ENCODE measurements at places on chromosomes 4 and X.

- DNase-seq = no peak
Measured at GRCh38 chr4:40283968-40284367, 51.2 kb upstream of the CHRNA9 start.

GRCh38 chrX:30153175-30153880, 62.0 kb upstream of the MAGEB2 start:
- no peak for DNase-seq

- no peak for DNase-seq
Measured at GRCh38 chrX:115949900-115950822, 220.4 kb upstream of the AGTR2 start.

DNA sequence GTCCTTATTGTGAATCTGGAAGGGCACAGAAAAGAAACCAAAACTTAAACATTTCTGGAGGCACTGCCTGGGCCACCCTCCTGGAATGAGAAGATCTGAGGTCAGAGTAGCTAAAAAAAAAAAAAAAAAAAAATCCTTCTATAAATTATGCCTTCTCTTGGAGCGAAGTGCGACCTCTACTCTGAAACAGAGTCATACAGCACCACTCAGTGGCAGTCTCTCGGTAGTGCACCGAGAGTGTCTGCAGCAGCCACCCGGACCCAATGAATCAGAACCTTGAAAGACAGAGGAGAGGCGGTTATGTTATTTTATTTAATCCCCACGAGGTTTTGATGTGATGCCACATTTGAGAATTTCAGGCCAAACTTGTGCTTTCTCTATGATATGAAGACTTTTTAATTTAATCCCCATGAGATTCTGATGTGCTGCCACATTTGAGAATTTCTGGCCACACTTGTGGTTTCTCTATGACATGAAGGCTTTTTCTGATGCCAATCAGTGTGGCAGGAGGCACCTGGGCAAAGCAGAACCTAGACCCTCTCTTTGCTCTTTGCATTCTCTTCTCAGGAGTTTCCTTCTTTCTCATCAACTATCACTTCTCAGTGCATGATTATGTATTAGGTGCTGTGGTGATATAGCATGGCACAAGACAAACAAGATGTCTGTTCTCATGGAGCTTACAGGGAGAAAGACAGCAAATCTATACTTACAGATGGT, 5.6 kb upstream of the CT47C1 start:
- peak; percentile 59 for DNase-seq

GRCh38 chr4:103753868-103754653, 34.3 kb upstream of the TACR3 start:
- no peak for DNase-seq

- DNase-seq = no peak
Measured at GRCh38 chrX:8194216-8194615, 23.1 kb upstream of the VCX2 start.

GRCh38 chr4:75325318-75325979, 188.8 kb downstream of the RCHY1 start:
- DNase-seq = no peak

DNA sequence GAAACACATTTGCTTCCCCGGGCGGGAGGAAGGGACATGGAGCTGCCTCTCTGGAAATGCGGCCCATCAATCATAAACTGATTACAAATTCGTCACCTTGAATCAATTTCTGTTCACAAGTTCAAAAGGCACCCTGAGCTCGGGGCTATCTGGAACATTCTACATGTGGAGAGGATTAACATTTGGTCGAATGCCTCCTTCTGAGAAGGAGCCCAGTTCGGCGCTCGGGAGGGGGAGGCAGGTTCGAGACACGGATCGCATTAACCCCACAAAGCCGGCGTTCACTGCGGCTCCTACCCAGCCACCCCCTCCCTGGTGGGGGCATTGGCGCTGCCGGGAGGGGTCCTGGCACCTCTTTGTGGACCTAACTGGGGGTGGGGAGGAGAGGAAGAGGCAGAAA, 108.0 kb downstream of the CPZ start:
- no peak for DNase-seq

DNA sequence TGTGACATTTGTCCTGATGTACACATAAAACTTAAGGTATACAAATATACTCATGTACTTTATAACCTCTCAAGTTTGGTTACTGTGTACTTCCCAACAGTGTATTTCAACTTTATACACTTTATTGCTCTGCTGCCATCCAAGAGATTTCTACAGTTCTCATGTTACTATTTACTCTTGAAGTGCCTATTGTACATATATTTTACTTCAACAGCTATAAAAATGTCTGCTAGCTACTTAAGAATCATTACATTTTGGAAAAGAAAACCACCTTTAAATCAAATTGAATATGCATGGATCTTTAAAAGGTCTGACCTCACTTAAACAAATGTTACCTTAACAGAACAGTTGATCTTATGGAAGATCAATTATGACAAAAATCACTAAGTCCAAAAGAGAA, 1056.4 kb downstream of the ADGRL3 start:
- DNase-seq = no peak

DNA sequence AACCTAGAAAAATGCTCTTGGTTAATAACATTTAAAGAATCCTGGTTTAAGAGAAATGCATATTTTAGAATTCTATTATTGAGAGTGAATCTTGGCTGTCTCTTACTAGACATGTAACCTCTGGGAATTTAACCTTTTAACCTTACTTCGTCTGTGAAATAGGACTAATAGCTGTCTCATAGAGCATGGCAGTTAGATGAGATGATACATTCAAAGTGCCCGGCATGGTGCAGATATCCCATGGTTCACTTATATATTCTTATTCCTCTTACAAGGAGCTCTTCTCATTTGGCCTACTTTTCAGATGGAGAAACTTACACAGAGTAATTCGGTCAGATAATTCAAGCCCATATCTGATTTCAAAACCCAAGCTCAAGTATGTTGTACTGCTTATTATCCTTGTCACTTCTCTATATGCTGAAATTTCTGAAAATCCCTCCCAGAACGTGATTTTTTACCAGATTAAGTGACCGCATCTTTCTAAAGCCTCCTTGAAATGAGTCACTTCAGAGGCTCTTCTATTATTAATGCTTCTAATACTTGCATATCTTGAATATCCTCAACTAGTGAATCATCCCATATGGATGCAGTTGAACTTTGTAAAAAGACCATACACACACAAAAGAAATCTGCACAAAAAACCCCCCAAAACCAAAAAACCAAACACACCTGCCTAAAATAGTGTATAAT, 4.9 kb downstream of the CDKN2AIP start:
- DNase-seq = no peak

DNA sequence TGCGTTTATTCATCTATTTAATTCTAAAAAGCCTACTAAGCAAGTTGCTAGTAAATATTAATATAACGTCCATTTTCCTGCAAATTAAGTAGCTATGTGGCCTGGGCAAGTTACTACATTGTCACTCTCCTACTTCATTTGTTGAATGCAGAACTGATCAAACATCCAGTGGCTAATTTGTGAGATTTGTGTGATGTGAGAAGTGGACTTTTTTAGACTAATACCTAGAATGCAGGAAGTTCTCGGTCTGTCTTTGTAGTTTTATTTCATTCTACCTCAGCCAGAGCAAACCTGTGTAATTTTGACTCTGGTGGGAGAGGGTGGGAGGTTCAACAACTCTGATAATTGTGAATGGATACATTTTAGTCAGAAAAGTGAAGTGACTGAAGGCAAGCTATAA, 840 bp downstream of the GUF1 start:
- no peak for DNase-seq

GRCh38 chr4:170698334-170698733, 608.6 kb upstream of the AADAT start:
- no peak for DNase-seq

- DNase-seq = no peak
Measured at GRCh38 chr4:121655320-121656268, 41.2 kb downstream of the ANXA5 start.

- no peak for DNase-seq
Measured at GRCh38 chrX:66203114-66203513, 39.1 kb downstream of the HEPH start.

GRCh38 chr4:121278811-121279368, 101.9 kb downstream of the QRFPR start:
- DNase-seq = no peak

DNA sequence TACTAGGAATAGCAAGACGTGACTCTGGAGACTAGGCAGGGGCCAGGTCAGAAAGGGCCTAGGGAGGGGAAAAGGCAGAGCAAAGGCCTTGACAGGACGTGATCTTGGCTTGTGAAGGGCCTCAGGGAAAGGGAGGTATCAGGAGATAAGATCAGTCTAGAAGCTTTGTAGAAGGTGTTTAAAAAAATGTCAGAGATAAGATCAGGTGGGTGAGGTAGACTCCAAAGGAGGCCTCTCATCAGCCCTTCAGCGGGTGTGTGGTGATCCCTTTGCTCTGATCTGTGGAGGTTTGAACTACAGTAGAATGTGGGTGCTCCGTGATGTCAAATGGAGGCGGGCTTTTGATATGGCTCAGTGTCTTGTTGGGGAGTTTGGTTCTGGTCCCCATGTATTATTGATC, 78.8 kb upstream of the PRPS1 start:
- no peak for DNase-seq
